ENCODE measurements at places on chromosomes 2 and 18.

- no peak for DNase-seq
Measured at GRCh38 chr2:68742626-68743415, 8.2 kb downstream of the ARHGAP25 start.

DNA sequence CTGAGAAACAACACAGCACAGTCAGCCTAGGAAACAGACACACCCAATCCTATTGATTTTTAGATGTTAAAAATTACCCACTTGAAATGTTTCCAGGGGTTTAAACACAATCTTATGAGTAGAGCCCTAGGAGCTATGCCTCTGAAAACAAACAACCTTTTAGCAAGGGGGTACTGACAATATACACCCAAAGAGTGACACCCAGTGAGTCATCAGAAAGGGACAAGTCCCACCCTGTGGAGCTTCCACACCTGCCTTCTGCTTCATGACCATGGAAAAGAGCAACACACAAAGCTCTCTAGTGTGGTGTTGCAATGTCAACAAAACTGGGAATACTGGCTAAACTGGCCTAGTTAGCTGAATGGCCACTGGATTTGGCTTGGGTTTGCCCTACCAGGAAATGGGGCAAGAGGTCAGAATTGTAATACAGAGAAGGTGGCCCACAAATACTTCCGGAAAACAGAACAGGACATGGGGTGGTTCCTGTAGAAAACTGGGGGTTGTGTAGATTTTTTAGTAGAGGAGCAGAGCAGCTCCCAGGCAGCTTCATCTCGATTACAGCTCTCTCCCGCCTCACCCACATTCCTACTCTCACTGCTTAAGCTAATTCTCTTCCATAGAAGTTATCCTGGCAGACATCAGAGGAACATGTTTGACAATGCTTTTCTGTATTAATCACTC, 98.2 kb downstream of the GAREM1 start:
- DNase-seq, result peak; percentile 39

- no peak for DNase-seq
Measured at GRCh38 chr18:10354241-10354811, 100.1 kb upstream of the APCDD1 start.

GRCh38 chr2:59910166-59910565, 643.3 kb downstream of the BCL11A start:
- DNase-seq, result no peak

DNA sequence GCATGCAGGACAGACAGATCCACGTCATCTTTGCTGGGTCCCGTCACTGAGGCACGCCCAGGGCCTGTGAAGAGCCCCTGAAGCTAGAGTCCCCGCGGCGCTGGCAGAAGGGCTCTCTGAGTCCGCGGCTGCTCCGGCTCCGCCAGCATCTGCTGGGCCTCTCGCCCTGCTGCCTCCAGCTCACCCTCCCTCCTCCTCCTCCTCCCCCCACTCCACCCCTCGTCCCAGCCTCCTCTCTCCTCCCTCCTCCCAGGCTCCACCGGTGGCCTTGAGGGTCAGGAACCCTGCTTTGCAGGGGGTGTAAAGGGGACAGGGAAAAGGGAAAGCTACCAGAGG, at the start of gene TNS1:
TNS1 (minus strand) TSS at position 151 of the 336 bp plus-strand sequence; CDS start at position 28, 123 bp downstream.
- DNase-seq, result no peak

- peak; percentile 45 for DNase-seq
Measured at GRCh38 chr2:241417626-241418025, 61.5 kb downstream of the FARP2 start.

GRCh38 chr2:111705711-111706336, 178.2 kb downstream of the ANAPC1 start:
- no peak for DNase-seq

Measured in NCI-H1436 treated with DMSO at 0.1 percent for 48 hours (cell line).